ENCODE measurements at places on chromosomes 11 and 22.

DNA sequence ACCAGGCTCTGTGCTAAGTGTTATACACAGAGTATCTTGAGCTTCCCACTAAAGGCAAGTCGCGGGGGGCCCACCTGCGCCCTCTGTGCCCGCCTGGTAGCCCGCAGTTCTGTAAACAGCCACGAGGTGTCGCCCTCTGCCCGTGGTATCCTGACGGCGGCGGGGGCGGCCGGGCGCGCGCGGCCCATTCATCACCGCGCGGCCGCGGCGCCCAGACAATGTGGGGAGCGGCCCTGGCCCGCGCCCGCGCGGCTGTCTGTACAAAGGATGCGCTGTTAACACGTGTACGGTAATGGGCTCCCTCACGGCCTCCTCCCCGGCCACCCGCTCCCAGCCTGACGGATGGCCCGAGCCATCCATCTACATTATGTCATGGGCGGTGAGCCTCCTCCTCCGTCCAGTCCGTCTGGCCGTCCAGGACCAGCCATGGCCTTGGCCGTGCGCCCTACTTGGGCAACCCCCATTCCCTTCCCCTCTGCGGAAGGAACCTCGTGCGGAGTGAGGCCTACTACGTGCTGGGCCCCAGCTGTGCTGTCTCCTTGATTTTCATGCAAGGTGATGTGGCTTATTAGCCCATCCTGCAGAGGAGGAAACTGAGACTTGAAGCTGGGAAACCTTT lies 99.4 kb downstream of the MIAT start:
- peak; percentile 78 for DNase-seq
- H3K27me3 ChIP-seq: no peaks in the 10 kb centered on the region
- H3K36me3 ChIP-seq: no peaks in the 10 kb centered on the region
- peak overlapping the region; percentile 52 for H3K4me3 ChIP-seq
- H3K27ac ChIP-seq: no peak overlapping the region
- no peaks in the 10 kb centered on the region for H3K4me1 ChIP-seq

- H3K27me3 ChIP-seq: no peaks in the 10 kb centered on the region
- DNase-seq: no peak
- peaks cover 3% of the 10 kb centered on the region for H3K36me3 ChIP-seq
- no peak overlapping the region for H3K4me3 ChIP-seq
Observed at GRCh38 chr11:7595016-7595866, 78.1 kb downstream of the CYB5R2 start.

DNA sequence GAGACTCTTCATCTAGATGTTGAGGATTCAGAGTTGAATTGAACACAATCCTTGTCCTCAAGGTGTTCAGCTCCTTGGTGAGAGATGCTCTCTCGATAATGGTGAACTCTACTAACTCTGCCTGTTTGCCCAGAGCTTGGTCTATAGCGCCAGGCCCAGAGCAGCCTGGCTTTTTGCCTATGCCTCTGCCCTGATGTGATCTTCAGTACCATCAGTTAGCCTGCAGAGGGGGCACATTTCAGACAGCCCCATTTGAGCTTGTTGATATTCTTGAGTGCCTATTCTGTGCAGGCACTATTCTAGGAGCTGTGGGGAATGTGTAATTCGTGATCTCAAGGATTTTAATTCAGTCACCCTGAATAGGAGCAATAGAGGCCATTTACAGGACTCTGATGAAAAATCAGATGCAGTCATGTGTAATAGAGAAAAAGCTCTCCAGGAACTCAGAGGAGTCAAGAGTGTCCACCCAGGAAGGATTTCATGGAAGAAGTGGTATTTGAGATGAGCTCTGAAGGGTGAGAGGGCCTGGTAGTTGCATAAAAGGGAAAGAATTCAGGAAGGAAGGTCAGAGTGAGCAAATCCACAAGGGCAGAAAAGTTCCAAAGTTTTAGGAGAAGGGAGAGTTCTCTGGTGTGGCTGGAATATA lies 19.3 kb downstream of the GTPBP1 start:
- peaks cover 90% of the 10 kb centered on the region for H3K36me3 ChIP-seq
- H3K27ac ChIP-seq: no peak overlapping the region
- no peaks in the 10 kb centered on the region for H3K4me1 ChIP-seq
- no peak for DNase-seq
- no peaks in the 10 kb centered on the region for H3K27me3 ChIP-seq

DNA sequence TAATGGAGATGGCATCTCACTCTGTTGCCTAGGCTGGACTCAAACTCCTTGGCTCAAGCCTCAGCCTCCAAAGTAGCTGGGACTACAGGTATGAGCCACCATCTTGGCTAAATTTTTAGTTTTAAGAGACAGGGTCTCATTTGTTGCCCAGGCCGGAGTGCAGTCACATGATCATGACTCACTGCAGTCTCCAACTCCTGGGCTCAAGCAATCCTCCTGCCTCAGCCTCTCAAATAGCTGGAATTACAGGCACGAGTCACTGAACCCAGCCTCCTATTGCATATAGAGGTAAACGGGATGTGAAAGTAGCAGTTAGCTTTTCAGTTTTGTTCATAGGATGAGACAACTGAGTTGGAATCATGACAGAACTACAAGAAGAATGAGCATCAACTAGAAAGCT lies 9.5 kb upstream of the NAALAD2 start:
- DNase-seq: no peak
- H3K27me3 ChIP-seq: no peaks in the 10 kb centered on the region
- no peaks in the 10 kb centered on the region for H3K4me1 ChIP-seq
- H3K36me3 ChIP-seq: no peaks in the 10 kb centered on the region
- no peak overlapping the region for H3K27ac ChIP-seq

- DNase-seq: no peak
- H3K27ac ChIP-seq: no peak overlapping the region
- no peaks in the 10 kb centered on the region for H3K27me3 ChIP-seq
- no peaks in the 10 kb centered on the region for H3K4me1 ChIP-seq
Observed at GRCh38 chr11:986270-986951, 50.1 kb downstream of the MUC6 start.

GRCh38 chr22:17239156-17239701 lies 20.0 kb upstream of the ADA2 start:
- no peaks in the 10 kb centered on the region for H3K4me1 ChIP-seq
- H3K36me3 ChIP-seq: no peaks in the 10 kb centered on the region
- DNase-seq: no peak
- H3K27me3 ChIP-seq: no peaks in the 10 kb centered on the region

DNA sequence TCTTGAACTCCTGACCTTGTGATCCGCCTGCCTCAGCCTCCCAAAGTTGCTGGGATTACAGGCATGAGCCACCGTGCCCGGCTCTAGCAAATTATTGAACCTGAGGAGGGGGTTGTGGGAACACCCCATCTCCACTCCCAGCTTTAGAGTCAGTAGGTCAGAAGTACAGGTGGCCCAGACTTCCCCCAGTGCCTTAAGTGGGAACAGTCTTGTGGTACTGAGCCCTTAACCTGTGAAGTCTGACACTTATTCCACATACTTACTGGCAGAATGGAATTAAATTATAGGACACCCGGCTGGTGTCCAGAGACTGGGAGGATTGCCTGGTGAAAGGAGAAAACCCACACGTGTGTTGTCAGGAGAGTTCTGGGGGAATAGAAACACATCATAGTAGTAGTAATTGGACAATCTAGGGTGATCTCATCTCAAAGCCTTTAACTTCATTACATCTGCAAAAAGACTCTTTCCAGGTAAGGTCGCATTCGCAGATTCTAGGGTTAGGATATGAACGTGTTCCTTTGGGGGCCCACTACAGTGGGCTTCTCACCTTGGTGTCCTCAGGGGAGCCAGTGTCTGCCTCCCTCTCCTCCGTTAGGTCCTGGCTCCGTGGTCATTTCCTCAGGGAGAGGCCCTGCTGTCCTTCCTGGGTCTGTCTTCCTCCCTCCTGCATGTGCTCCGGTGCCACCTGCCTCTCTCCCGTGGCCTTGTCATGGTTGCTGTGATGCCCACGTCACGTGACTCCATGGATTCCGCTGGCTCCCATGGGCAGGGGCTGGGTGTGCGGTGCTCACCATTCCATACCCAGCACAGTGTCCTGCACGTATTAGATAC lies 63.8 kb downstream of the BCR start:
- H3K27ac ChIP-seq: peak overlapping the region; percentile 82
- no peaks in the 10 kb centered on the region for H3K27me3 ChIP-seq

GRCh38 chr11:65243797-65244196 lies 18.0 kb upstream of the POLA2 start:
- no peak overlapping the region for H3K27ac ChIP-seq
- H3K36me3 ChIP-seq: no peaks in the 10 kb centered on the region
- H3K4me1 ChIP-seq: no peaks in the 10 kb centered on the region
- no peaks in the 10 kb centered on the region for H3K27me3 ChIP-seq
- no peak for DNase-seq

DNA sequence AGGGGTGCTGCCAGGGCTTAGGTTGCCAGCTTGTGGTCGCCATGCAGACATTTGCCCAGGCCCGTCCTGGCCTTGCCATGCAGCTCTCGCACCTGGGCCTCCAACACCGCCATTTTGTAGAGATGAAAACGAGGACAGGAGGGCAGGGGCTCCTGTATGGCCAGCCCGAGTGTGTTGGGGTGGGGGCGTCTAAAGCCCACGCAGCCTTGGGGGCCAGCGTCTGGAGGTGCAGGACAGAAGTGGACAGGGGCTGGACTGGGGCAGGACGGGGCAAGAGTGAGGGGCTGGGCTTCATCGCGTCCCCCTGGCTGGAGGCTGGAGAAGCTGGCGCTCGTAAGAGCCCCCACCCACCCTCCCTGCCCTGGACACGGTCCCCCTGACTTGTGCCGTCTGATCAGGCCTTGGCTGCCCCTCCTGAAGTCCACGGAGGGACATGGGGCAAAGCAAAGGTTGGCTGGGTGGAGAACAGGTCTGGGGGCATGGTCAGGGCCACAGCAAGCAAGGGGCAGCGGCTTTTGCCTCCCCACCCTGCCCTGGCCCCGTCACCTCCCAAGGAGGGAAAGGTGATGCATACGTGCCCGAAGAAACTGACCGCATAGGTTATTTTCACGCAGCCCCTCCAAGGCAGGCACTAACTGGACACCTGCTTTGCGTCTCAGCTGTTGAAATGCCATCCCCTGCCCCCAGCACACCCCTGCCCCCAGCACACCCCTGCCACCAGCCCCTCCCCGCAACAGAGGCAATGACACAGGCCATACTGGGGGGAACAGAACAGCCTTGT lies 815 bp downstream of the TNNT3 start:
- H3K36me3 ChIP-seq: no peaks in the 10 kb centered on the region
- H3K4me1 ChIP-seq: no peaks in the 10 kb centered on the region
- H3K4me3 ChIP-seq: no peak overlapping the region
- H3K27me3 ChIP-seq: no peaks in the 10 kb centered on the region
- no peak overlapping the region for H3K27ac ChIP-seq
- DNase-seq: no peak

GRCh38 chr11:26344647-26345046 lies 12.7 kb downstream of the ANO3 start:
- H3K27ac ChIP-seq: no peak overlapping the region
- H3K4me1 ChIP-seq: no peaks in the 10 kb centered on the region
- H3K4me3 ChIP-seq: no peak overlapping the region

DNA sequence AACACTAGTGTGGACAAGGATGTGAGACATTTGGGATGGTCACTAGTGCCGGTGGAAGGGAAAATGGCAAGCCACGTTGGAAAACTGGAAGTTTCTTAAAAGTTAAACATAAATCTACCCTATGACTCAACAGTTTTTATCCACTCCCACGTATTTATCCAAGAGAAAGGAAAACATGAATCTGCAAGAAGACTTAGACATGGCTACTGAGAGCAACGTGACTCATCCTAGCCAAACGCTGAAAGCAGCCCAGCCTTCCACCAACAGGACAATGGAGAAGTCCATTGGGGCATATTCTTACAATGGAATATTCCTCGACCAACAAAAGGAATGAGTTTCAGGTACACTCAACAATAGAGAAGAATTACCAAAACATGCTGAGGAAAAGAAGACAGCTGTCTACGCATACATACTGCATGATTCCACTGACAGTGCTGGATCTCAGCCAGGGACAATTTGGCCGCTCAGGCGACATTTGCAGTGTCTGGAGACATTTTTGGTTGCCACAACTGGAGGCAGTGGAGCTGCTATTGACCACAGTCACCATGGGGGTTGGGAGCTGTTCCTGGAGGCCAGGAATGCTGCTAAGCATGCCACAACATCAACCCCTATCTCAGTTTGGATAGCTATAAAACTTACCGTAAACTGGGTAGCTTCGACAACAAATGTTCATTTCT lies 21.2 kb downstream of the SYT13 start:
- H3K4me1 ChIP-seq: no peaks in the 10 kb centered on the region
- H3K4me3 ChIP-seq: no peak overlapping the region
- H3K27ac ChIP-seq: no peak overlapping the region

DNA sequence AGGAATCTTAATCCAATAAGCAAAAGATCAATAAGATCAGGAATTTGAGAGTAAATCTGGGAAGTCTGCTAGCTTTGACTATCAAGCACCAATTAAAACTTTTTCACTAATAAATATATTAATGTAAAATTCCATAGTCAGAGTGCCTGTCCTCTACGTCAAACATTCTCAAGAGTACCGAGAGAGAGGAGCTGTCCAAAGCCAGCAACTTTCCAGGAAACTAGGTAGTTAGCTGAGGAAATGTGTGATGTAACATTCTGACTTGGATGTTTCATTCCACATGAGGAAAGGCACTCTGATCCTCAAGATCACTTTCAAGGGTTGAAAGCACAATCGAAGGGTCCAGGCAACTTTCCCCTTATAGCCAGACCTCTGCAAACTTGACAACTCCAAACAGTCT lies 113.2 kb downstream of the STK33 start:
- H3K4me3 ChIP-seq: no peak overlapping the region
- no peaks in the 10 kb centered on the region for H3K4me1 ChIP-seq
- H3K36me3 ChIP-seq: no peaks in the 10 kb centered on the region
- DNase-seq: no peak
- H3K27ac ChIP-seq: no peak overlapping the region

DNA sequence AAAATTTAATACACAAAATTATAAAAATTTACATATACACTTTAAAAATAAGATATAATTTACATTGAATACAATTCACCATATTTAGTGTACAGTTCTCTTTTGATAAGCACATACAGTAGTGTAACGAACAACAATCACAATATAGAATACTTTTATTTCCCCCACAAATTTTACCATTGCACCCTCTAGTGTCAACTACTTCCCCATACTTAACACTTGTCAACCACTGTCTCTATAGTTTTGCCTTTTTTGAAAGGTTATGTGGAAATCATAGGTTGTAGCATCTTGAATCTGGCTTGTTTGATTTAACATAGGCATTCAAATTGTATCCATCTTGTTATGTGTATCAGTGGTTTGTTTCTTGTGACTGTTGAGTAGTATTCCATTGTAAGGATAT lies 21.3 kb upstream of the PANX1 start:
- H3K27ac ChIP-seq: no peak overlapping the region
- H3K27me3 ChIP-seq: no peaks in the 10 kb centered on the region
- H3K36me3 ChIP-seq: no peaks in the 10 kb centered on the region

- H3K4me3 ChIP-seq: no peak overlapping the region
- H3K27ac ChIP-seq: no peak overlapping the region
- no peak for DNase-seq
- no peaks in the 10 kb centered on the region for H3K27me3 ChIP-seq
Observed at GRCh38 chr11:126899961-126900748, 100.4 kb downstream of the KIRREL3 start.

GRCh38 chr11:47204637-47204989 lies 10.2 kb upstream of the DDB2 start:
- DNase-seq: no peak
- H3K4me1 ChIP-seq: no peaks in the 10 kb centered on the region
- no peaks in the 10 kb centered on the region for H3K27me3 ChIP-seq
